ENCODE measurements at places on chromosomes 13 and 19. TPM values are rescaled to one million over a fixed set of nuclear protein-coding genes. Genes with fewer than 3 reads are reported as not detected.

The IZUMO4 gene
- not detected for total RNA-seq

The MED4 gene
- 25.3 TPM for total RNA-seq

- DNase-seq, result peak; percentile 58
Observed at GRCh38 chr13:89401264-89401675, 1730.1 kb downstream of the SLITRK5 start.

DNA sequence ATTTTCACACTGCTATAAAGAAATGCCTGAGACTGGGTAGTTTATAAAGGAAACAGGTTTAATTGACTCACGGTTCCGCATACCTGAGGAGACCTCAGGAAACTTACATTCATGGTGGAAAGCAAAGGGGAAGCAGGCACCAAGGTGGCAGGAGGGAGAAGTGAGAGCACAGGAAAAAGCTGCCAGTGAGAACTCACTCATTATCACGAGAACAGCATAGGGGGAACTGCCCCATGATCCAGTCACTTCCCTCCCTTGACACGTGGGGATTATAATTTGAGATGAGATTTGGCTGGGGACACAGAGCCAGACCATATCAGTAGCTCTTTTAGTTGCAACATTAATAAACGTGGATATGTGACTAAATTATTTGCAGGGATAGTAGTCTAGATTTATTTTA is 4.3 kb upstream of the KCTD4 start:
- no peak for DNase-seq

The ZNF175 gene
- total RNA-seq, result 2.5 TPM

- DNase-seq, result no peak
Observed at GRCh38 chr13:31054632-31055031, 107.1 kb downstream of the HSPH1 start.

DNA sequence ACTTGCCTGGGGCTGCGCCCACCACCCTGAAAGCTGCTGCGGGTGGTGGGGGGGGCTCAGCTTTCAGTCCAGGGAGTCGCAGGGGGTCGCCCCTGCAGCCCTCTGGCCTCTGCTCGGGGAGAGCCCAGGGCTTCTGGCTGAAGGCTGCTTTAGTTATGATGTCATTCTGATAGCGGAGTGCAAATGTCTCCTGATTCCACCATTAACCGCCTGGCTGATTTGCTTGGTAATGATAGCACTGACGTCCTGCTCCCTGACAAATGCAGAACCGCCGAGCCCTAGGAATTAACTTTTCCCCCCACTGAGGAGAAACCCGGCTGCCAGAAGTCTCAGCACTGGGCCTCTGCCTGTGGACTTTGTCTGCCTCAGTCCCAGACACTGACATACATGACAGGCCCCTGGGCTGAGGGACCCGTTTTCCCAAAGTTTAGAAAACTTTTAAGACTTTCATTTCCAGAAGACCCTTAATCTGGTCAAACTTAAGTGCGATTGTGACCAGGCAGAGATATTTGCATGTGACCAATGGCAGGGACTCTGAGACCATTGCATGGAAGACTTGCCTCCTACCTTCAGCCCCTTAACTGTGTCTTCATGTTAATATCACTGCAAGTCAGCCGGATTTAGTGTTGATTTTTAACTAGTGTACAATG is 142.5 kb upstream of the ZNF536 start:
- no peak for DNase-seq

The SIGLEC5 gene
- not detected for total RNA-seq

- peak; percentile 4 for DNase-seq
Observed at GRCh38 chr13:86870444-86870843, 800.7 kb upstream of the SLITRK5 start.

GRCh38 chr19:33717878-33718277 is 78.8 kb upstream of the KCTD15 start:
- DNase-seq, result no peak

- no peak for DNase-seq
Observed at GRCh38 chr13:113951246-113951999, 22.5 kb downstream of the C13orf46 start.

- no peak for DNase-seq
Observed at GRCh38 chr19:15463861-15464371, 428 bp downstream of the RASAL3 start.

- DNase-seq, result peak; percentile 92
Observed at GRCh38 chr13:106535552-106536243, at the start of gene EFNB2. TSS of gene EFNB2 (minus strand) at chr13:106535662. CDS start at chr13:106534964, 698 bp downstream.

DNA sequence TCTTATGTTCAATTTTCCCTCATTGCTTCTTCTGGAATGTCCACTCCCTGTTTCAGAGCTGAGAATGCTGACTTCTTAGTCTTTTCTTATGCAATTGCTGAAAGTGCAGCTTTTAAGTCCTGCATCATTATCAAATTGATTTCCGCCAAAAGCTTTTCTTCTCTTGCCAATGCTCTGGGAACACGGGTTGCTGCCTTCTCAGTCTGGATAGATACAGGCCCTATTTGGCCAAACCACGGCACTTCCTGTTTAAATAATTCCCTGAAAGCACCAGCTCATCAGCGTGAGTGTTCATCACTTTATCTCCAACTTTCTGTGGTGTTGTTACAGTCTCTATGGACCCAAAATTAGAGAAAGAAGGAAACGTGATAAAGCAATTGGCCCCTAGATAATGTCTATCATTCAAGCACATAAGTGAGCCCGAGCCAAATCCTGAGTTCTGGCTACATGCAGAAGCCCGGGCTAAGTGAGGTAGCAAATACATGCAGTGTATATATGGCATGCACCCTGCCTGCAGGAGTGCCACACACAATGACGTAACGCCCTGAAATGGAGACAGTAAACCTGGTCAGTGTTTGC is 85.7 kb downstream of the CYSLTR2 start:
- DNase-seq, result no peak

The FCGBP gene
- 1.8 TPM for total RNA-seq

The CERS1 gene
- total RNA-seq, result 7.7 TPM

GRCh38 chr13:33550276-33550675 is 264.7 kb upstream of the STARD13 start:
- no peak for DNase-seq

The CEACAM8 gene
- not detected for total RNA-seq

DNA sequence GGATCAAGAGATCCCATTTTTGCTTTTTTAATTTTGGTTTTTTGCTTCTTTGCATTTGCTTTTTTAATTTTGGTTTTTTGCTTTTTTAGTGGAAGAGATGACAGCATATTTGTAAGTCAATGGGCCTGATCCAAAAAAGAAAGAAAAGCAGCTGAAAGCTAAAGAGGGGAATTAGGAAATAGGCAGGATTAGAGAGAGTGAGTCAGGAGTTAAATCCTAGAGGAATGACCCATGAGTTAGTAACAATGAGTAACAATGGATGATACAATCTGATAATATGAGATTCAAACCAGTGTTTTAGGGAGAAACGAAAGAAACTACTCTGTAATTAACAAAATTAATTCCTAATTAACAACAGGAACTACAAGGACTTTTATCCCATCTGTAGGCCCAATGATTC is 111.2 kb upstream of the SGCG start:
- DNase-seq, result no peak

- DNase-seq, result no peak
Observed at GRCh38 chr13:74773248-74773647, 639.0 kb upstream of the KLF12 start.

The ACER1 gene
- total RNA-seq, result not detected

- DNase-seq, result no peak
Observed at GRCh38 chr13:30624630-30625029, 6.9 kb downstream of the USPL1 start.

DNA sequence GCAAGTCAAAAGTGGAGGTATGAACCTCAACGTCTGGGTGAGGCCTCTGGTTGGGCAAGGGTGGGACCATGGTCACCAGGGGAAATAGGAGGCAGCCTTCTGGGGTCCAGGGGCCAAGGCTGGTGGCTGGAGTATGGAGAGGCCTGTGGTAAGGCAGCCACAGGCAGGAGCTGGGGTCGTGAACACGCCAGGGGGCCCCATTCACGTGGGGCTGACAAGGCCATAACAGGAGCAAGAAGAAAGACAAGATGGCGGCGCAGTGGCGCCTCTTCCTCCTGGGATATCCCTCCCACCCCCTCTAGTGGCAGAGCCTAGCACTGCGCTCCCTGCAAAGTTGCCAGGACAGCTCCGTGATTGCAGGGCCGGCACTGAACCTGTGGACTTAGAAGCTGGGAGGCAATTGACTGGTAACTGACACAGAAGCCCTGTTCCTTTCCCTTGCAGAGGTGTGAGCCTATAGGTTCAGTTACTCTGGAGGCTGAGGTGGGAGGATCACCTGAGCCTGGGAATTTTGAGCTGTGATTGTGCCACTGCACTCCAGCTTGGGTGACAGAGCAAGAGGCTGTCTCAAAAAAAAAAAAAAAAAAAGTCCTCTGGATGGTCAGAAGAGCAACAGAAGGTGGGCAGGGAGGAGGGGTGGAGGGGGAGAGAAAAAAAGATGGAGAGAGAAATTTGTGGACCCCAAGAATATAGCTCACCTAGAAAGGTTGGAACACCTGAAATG is 19.7 kb upstream of the EDDM13 start:
- peak; percentile 40 for DNase-seq

DNA sequence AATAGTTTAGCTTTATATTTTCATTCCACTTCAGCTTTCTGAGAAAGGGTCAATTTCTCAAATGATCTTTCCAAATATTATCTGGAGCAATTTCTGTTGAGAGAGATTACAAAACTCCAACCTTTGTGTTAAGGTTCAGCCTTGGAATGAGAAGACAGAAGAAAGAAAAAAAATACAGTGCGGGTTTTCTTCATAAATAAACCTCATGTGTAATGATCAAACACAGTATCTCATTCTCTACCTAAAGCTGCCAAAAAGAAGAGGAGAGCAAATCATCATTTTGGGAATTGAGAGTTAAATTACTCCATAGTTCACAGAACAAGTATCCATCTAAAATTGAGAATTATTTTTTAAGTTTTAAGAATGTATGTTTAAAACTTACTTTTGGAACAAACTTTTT is 420.5 kb downstream of the KLF5 start:
- no peak for DNase-seq
